ENCODE measurements at places on chromosomes 4 and X.
A peak's percentile ranks its signal among the peaks of the same experiment; 100 is the strongest.

DNA sequence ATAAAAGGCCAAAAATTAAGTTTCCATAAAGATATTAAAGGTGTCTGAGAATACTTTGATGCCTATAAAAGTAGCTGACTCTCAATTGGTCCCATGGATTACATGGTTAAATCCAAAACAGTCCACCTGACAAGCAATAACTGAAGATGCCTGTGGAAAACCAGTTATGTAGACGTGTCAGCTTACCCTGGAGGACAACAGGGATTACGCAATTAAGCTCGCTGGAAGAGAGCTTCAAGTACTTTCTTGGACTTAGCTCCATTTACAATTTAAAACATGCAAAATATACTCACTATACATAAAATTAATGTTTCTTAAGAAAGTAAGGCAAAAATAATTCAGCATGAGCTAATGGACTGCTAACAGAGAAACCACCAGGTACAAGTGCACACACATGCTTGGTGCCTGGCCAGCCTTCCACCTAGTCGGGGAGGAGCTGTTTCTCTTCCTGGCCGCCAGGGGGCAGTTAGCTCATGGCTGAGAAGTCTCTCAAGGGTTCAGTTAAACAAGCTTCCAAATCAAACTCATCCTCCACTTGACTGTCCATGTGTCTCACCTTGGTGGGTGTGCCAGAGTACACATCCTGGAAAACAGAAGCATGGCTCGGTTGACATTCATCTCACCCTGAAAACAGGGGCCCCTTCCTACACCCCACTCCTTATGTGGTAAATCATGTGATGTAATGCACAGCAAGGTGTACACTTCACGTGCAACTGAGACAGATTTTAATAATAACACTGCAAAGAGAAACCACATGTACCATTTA is 9.2 kb upstream of the FAM53A start:
- DNase-seq = peak; percentile 79

DNA sequence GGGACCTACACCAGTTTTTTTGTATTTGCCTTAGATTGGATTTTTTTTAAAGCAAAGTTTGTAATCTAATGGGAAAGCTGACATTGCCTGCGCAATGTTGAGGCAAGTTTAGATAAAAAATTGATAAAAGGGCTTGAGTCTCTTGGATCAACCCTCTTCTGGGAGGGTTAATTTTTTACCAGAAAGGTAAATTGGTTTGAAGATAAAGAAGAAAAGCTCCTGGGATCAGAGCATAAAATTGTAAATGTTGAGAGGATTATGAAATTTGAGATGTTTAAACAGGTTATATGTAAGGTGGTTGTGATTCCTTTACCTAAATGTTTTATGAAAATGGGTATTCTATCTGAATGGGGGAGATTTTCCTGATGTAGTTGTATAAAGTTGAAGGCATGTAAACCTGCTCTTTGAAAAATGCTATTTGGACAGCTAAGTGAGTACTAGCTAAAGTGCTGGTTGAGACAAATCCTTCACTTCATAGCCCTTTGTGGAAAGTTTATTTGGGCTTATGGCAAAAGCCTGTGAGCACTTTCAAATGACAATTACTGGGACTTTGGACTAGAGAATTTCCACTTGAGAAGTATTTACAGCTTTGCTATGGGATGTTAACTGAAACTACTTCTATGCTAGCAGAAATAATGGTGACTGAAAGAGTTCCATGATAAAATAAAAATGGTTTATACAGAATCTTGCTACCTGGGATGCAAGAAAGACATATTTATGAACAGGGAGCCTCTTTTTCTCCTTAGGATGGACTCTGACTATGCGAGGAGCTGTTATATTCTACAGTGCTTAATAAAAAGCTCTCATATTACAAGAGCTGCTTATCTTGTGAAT is 56.2 kb downstream of the UGT2B10 start:
- no peak for DNase-seq

DNA sequence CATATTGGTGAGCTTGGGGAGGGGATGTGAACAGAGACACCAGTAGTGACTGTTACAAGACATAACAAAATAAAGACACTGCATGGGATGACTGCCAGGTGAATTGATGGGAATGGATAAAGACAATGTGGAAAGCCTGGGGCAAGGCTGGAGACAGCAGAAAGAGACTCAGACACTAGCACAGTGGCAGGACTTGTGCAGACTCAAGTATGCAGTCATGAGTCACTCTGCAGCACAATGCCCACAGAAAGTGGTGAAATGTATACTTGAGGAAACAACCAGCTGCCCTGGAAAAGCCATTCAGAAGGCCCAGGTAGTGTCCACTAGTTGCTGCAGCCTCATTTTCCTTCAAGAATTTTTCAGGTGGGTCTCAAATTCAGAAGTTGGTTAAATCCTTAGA is 452.3 kb downstream of the MID1IP1 start:
- no peak for DNase-seq

DNA sequence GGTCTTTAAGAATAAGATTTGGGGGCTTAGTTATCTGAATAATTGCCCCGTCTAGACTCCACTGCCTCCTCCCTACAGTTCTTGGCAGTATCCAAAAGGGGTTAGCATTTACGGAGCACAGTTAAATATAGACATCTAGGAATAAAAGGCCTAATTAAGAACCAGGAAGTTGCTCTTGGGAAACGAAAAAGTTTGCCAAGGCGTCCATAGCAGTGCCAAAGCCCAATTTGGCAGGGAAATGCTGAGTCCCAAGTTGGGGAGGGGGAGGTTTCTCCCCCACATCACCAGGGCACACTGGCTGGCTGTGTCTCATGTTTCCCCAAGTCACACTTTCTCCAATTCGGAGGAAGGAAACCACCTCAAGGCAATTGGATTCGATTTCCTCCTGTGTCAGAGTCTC is 338.7 kb downstream of the FBXW7 start:
- no peak for DNase-seq
